ENCODE measurements at places on chromosomes 2 and 18.

GRCh38 chr2:74292751-74293150, 50.5 kb downstream of the SLC4A5 start:
- DNase-seq: no peak

DNA sequence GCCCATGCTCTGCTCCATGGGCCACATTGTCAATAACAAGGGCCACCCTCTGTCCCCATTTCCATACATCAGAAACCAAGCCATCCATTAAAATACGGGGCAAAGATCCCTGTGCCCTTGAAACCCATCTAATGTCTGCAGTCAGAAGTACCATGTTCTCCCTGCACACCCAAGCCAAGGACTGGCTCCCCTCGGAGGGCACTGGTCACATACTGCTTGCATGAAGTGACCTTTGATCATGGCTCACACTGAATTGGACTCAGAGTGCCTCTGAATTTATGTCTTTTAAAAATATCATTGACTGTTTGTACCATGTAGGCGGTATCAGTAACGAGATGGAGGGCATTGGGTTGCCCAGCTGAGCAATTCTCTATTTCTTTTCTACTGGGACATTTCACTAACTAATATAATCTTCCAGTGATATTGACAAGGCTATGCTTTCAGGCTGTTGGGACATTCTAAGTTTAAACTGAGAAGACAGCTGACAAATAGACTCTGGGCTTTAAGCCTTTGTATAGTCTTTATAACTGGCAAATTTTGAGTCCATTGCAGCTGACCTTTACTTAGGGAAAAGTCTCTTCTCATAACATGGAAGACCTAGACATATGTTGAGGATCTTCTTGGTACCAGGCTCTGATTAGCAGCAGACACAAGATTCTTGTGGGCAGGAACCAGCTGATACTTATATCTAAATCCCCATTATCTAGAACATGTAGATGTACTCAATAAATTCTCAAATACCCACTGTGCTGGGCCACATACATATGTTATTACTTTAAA, 214.3 kb downstream of the MYCN start:
- DNase-seq: no peak

DNA sequence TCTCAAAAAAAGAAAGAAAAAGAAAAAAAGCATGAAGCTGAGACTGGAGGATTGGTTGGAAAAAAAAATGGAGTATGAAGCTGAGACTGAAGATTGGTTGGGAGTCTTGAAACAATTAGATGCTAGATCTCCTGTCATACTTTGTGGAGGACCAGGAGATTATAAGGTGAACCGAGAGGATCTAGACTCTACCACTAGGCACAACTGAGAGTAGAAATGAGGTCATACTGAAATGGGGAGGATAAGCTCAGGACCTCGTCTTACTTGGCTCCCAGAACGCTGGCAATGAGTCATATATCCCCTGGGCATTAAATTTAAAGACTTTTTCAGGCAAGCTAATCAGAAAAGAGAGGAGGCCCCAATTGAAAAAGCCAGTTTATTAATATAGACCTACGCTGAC, 3.3 kb upstream of the ORC2 start:
- no peak for DNase-seq

DNA sequence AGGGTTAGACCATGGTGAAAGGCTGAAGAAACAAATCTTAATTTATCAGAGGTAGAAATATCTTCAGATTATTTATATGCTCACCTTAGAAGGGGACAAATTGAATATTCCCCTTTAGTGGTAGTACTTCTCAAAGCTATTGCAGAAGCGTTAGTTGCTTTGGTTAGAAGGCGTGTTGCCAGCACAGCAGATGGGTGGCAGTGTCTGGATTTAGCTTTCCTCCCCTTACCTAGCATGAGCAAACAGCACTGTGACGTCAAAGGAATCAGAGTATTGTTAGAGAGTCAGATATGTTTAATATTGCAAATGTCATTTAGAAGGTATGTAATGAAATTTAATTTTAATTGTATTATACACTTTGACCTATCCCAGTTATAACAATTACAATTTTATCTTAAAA, 27.2 kb upstream of the GALR1 start:
- no peak for DNase-seq

DNA sequence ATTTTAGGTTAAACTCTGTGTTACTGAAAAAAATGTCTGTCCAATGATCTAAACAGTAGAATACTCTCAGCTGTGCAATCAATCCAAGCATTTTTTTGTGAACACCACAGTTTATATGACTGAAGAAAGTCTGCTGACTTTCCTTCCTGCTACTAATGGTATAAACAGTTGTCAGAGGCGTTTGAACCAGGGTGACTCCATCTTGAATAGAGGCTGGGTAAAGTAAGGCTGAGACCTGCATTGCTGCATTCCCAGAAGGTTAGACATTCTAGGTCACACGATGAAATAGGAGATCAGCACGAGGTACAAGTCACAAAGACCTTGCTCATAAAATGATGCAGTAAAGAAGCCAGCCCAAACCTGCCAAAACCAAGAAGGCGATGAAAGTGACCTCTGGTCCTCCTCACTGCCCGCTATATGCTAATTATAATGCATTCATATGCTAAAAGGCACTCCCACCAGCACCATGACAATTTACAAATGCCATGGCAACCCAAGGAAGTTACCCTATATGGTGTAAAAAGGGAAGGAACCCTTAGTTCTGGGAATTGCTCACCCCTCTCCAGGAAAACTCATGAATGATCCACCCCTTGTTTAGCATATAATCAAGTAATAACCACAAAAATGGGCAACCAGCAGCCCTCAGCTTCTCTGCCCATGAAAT, 31.3 kb downstream of the POU3F3 start:
- DNase-seq: no peak

GRCh38 chr18:24128700-24129099, 10.2 kb upstream of the CABYR start:
- no peak for DNase-seq

GRCh38 chr2:223643309-223643708, 41.1 kb upstream of the SCG2 start:
- no peak for DNase-seq

DNA sequence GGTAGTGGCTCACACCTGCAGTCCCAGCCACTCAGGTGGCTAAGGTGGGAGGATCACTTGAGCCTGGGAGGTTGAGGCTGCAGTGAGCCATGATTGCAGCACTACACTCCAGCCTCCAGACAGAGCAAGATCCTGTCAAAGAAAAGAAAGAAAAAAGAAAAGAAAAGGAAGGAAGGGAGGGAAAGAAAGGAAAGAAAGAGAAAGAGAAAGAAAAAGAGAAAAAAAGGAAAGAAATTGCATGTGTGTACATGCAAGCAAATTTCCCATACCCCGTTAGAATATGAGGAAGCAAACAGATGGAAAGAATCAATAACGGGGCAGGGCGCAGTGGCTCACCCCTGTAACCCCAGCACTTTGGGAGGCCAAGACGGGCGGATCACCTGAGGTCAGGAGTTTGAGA, 17.9 kb downstream of the TMEM127 start:
- no peak for DNase-seq

DNA sequence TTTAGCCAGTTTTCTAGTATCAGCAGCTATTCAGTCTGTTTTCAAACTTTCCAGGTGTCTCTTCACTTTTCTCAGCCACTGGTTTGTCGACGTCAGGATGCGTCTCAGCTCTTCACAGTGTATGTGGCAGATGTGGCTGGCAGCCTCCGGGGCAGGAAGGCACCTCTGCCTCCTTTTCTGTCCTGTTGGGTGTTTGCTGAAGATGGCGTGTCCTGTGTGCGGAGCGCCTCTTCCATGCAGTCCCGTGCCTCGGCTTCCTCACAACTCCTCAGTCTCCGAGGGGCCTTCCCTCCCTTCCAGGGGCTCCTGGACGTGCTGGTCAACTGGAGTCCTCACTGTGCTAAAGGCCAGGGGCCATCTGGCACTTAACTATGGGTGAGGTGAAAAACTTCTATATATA, 65.4 kb upstream of the PXDN start:
- no peak for DNase-seq

- no peak for DNase-seq
These were observed 138.4 kb downstream of the GALNT3 start for GRCh38 chr2:165655661-165656060.

- no peak for DNase-seq
These were observed 197.8 kb upstream of the SIX2 start for GRCh38 chr2:45207101-45207500.

GRCh38 chr2:189222468-189223105, 43.0 kb upstream of the COL5A2 start:
- DNase-seq: no peak

Data from GOT3 (cell line).